ENCODE measurements at places on chromosomes 13 and 19.

GRCh38 chr13:39418424-39418823 lies 184.6 kb downstream of the LHFPL6 start:
- DNase-seq, result no peak

GRCh38 chr13:50309882-50310594 lies 294.8 kb downstream of the KCNRG start:
- no peak for DNase-seq

DNA sequence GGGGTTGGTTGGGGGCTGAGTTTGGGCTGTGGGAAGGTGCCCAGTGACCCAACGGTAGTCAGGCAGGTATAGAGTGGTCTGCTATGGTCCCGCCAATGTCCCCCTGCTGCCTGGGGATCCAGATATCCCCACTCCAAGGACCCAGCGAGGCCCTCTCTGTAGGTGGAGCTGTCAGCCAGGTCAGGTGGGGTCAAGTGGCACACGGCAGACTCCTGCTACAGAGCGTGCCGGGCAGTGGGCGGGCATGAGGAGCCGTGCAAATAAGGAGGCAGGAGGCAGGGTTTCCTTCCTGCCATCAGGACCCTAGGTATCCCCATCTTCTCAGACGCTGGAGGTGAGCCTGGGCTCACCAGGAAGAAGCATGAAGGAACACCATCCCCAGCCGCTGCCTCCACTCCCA lies 14.9 kb downstream of the EVI5L start:
- no peak for DNase-seq

- DNase-seq, result peak; percentile 54
Measured at GRCh38 chr19:45681391-45682015, 10.2 kb downstream of the SNRPD2 start.

GRCh38 chr19:10517760-10518443 lies 655 bp upstream of the S1PR5 start:
- no peak for DNase-seq

DNA sequence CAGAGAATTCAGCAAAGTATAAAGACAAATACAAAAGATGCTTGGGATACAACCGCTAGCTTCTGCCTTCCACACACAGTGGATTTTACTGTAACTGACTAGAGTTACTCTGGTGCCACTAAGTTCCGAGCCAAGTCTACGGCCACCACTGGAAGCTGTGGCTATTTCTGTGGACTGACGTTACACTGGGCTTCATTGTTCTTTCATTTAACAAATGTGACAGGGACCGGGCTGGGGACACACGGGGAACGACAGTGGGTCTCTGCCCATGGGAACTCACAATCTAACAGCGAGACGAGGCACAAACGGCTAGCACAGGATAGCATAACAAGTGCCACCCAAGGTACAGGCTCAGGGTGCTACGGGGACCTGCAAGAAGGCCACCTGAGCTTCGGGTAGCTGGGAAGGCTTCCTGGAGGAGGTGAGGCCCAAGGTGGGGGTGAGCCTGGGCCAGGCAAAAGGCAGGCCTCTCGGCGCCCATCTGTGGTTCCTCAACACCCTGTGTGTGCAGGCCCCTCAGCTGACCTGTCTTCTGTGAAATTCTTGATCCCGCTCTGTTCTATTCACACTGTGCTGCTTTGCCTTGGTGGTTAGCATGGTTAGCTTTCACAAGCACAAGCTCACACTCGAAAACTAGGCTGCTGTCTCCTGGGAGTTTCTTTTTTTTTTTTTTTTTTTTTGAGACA lies 10.3 kb upstream of the IL4I1 start:
- no peak for DNase-seq

- no peak for DNase-seq
Measured at GRCh38 chr19:7188698-7189629, 105.2 kb downstream of the INSR start.

GRCh38 chr13:33931397-33932311 lies 113.7 kb downstream of the RFC3 start:
- DNase-seq, result no peak

DNA sequence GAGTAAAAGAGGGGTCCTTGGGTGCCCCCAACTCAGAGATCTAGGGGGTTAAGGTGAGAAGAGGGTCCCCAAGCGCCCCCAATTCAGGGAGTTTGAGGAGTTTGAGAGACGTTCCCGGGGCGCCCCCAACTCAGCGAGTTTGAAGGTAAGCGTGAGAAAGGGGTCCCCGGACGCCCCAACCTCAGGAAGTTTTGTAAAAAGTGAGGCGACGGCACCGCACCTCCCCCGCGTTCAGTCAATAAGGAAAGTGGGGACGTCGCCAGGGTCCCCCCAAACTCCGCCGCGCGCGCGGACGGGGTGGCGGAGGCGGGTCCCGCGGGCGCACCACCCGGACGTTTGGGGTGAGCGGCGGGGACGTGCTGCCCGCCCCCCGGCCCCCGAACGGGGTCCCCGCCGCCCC lies 353 bp downstream of the RFX2 start:
- DNase-seq, result no peak
